ENCODE measurements at places on chromosomes 7 and 10. TPM values are rescaled to one million over a fixed set of nuclear protein-coding genes. Genes with fewer than 3 reads are reported as not detected.

Gene MYH16
- 0.12 TPM for total RNA-seq

DNA sequence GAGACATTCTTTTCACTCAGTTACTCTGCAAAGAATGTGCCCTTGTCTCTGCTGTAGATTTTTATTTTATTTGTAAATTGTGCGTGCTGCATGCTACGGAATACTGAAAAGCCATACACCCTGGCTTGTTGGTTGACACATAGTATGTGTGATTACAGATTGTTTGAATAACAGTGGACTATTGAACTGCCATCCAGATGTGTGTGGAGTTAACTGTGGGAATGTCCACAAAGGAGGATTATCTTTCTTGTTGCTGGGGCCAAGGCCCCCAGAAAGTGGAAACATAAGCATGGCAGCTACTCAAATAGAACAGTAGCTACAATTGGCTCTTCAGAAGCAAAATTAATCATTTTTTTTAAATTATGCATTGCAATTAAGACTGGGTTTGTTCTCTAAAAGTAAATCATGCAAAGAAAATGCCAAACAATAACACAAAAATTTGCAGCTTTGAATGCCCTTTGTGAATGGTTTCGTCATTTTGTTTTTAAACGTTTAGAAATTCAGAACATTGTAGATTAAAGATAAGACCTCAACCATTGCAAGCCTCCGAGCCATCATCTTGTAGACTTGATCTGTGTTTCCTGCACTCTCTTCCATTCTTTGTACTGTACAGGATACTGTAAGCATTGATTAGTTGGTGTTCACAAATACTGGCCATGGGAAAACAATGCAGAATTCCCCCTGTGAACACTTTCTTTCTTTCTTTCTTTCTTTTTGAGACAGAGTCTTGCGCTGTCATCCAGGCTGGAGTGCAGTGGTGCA lies 210.3 kb upstream of the TCF7L2 start:
- no peak for DNase-seq

Gene UNCX
- total RNA-seq: not detected

DNA sequence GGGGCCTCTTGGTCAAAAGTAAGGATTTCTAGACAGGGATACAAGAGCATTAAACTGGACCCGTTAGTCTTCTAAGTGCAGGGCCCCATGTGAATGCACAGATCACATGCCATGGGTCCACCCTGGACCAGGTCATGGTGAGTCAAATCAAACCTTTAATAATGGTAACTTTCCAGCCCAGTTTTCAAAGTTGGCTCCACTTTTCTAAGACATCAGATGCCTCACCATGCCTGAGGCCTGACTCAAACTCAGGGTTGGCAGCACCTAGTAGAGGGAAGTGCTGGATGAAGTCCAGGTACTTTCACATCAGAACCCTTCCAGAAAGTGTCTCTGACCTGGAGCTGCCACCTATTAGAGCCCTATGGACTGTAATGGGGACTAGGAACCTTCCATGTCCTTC lies 9.7 kb upstream of the SMIM30 start:
- no peak for DNase-seq

- DNase-seq: no peak
Observed at GRCh38 chr10:28127881-28128280, 129.0 kb upstream of the ODAD2 start.

DNA sequence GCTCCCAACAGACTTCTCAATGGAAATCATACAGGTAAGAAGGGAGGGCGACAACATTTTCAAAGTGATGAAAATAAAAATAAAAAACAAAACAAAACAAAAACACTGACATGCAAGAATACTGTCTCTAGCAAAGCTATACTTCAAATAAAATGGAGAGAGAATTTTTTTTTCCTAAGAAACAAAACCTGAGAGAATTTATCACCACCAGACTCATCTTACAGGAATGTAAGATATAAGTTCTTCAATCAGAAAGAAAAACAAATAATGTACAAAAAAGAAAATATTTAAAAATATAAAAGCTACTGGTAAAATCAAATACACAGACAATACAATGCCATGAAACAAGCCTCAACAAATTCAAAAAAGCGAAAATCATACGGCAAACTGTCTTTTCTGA lies 113.2 kb downstream of the NRBF2 start:
- DNase-seq: no peak

GRCh38 chr10:71383972-71384687 lies 12.6 kb upstream of the CDH23 start:
- no peak for DNase-seq

Measured in glomerular endothelial cell (primary cell).